Neural progenitor cell (in vitro differentiated cells): ENCODE measurements at places on chromosomes 13 and 19. TPM values are rescaled to one million over a fixed set of nuclear protein-coding genes. Genes with fewer than 3 reads are reported as not detected.

Gene FARP1
- total RNA-seq, result 52.9 and 78.0 TPM in 2 replicates

DNA sequence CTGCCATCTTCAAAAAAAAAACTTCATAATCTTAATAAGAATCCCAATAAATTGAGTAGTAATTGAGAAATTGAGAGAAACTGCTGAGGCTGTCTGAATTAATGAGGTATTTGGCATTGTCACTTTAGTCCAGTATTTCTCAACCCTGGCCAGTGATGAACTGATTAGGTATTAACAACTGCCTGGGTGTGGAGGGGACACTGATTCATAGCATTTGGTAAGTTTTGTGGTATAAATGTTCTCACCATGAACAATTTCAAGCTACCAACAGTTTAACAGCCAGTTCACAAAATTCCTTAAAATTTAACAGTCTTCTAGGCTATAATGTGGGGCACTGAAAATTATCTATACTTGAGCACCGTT lies 18.3 kb downstream of the GPC6 start:
- no peak for DNase-seq

Gene SULT2A1
- not detected in 2 replicates for total RNA-seq

- peak; percentile 69 for DNase-seq
Measured at GRCh38 chr19:35903550-35904179, 1.3 kb downstream of the HCST start.

GRCh38 chr19:57348136-57348535 lies 2.9 kb upstream of the ZNF304 start:
- no peak for DNase-seq

DNA sequence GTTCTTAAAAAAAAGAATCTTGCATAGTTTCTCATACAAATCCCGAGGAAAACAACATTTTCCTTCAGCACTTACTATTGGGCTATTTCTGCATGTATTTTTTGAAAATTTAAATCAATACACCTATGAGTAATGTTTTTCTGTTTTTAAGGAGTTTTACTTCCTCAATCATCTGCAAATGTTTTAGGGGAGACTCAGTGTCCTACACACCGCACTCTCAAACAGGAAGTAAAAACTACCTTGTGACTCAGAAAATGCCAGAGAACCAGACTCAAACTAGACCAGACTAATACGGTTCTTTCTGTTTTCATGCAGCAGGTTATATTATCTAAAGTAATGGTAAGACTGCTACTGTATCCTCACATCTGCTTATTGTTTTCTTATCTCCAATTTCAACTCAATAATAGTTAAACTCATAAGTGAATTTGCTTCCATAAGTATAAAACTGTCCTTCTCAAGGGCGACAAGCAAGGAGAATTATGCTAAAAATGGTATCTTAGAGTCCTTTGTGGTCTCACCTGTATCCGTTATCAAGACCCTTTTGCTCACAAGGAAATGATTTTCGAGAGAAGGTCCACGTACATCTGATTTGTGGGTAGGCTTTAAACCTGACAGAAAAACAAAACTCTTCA lies 52.5 kb downstream of the FLT3 start:
- DNase-seq, result no peak

Gene NCAN
- total RNA-seq, result 4.8 and 12.9 TPM in 2 replicates

Gene URAD
- total RNA-seq, result not detected in 2 replicates

DNA sequence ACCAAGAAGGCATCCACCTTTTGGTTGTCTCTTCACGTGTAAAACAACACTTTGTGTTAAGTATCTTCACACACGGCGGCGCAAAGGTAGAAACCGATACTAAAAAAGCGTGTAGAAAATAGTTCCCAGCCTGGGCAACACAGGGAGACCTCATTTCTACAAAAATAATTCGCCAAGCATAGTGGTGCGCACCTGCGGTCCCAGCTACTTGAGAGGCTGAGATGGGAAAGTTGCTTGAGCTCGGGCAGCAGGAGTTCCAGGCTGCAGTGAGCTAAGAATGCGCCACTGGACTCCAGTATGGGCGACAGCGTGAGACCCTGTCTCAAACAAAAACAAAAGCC lies 573 bp upstream of the ERCC5 start:
- no peak for DNase-seq

DNA sequence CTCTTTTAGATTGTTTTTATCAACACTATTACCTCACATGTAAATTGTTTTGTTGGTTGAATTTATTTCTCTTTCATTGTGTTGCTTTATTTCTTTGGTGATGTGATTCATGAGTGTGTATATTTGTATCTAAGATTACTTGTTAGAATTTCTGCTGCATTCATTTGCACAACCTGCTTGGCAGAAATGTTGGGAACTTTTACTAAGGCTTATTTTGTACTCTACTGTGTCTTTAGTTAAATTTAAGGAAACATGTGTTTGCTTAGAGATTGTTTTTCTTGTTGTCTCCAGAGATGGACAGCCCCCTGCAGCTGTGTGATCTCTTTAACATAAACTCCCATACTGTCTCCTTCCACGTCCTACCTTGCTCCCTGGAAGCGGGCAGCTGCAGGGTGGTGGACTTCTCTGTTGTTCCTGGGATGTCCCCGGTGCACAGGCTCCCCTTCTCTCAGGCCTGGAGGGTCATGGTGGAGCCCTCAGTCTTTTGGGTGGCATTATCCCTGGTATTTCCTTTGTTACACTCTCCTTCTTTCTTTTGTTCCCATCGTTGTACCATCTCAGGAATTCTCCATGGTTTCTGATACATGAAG lies 212.0 kb upstream of the SPRY2 start:
- no peak for DNase-seq

- DNase-seq, result no peak
Measured at GRCh38 chr13:113448545-113448884, 4.8 kb downstream of the ADPRHL1 start.

GRCh38 chr13:110280985-110281688 lies 25.8 kb downstream of the COL4A1 start:
- DNase-seq, result no peak

- DNase-seq, result no peak
Measured at GRCh38 chr13:39770221-39771090, 115.0 kb downstream of the COG6 start.
